T-helper 9 cell (primary cell): ENCODE measurements at places on chromosomes 7 and 10.

GRCh38 chr10:5670662-5671375, 4.4 kb upstream of the ASB13 start:
- no peak for DNase-seq

DNA sequence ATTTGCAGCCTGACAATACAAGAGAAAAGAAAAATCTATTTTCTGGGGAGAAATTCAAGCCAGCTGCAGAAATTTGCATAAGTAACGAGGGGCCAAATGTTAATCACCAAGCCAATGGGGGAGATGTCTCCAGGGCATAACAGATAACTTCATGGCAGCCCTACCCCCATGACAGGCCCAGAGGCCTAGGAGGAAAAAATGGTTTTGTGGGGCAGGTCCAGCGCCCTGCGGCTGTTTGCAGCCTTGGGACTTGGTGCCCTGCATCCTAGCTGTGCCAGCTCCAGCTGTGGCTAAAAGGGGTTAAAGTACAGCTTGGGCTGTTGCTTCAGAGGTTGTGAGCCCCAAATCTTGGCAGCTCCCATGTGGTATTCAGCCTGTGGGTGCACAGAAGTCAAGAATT, 54.3 kb downstream of the VIM start:
- no peak for DNase-seq

GRCh38 chr7:45219801-45220435, 62.3 kb downstream of the RAMP3 start:
- no peak for DNase-seq

DNA sequence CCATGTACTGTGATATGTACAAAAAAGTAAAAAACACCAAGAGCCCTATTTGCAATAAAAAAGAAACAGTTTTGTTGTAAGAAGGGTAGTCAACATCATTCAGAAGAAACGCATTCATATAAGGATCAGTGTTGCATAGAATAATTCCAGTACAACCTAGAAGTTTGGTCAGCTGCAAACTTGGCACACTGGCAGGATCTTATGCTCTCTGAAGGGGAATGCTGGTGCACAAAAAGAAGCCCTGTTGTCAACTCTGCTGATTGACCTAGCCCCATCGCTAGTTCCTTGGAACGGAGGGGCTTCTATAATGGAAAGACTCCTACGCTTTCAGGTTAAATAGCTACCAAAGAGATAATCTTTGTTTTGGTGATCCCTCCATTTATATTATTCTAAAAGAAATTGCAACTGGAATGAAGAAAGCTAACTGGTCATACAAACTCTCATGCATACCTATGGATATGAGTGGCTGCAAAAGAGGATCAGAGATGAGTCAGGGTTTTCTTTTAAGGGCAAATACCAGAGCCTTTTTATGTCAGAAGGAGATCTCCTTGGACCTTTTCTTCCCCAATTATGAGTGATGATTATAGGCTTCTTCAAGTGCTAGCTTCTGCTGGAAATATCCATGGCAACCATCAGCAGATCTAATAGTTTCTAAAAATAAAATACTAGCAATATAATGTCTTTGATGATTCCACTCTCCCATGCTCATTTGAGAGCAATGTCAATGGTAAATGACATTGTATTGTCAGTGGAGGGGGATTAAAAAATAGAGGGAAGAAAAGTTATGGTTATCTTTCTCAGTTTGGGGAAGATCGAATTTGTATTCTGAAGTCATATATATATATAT, 312.4 kb upstream of the CACNA2D1 start:
- no peak for DNase-seq

DNA sequence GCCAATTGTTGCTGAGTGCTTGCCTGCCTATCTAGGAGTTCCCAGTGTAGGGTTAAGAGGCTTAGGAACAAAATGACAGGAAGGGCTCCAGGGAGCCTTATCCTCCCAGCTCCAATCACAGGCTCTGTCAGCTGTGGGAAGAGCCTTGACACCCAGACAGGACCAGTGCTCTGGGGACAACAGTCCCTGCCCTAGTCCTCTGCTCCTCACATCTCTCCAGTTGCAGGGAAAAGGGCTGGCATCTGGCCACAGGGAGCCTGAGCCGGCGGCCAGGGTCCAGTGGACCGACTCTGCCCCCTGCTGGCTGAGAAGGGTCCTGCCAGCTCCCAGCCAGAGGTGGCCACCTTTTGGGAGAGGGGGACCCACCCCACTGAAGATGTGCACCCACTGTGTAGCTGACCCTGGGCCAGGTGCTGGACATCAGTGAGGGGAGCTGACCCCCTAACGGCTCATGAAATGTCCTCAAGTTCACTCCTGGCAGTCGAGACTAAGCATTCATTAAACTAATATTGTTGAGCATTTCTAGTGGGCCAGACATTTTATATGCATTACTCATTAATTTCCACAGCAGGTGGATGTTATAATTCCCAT, 17.6 kb downstream of the DNAJB12 start:
- peak; percentile 64 for DNase-seq

DNA sequence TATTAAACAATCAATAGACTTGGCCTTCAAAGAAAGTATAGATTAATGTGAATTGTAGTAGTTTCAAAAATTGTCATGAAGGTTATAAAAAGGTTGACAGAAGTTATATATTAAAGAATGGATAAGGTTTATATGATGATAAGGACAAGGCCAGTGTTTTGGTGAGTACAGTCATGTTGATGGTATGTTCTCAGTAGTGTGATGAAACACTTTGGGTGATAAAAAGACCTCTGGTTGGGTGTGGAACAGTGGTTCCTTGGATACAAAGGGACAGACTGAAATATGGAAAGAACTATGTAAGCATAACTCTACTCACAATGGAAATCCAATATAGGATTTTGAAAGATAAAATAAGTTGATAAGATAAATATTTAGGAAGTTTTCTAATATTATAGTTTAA, 866.3 kb downstream of the ANKRD7 start:
- no peak for DNase-seq

DNA sequence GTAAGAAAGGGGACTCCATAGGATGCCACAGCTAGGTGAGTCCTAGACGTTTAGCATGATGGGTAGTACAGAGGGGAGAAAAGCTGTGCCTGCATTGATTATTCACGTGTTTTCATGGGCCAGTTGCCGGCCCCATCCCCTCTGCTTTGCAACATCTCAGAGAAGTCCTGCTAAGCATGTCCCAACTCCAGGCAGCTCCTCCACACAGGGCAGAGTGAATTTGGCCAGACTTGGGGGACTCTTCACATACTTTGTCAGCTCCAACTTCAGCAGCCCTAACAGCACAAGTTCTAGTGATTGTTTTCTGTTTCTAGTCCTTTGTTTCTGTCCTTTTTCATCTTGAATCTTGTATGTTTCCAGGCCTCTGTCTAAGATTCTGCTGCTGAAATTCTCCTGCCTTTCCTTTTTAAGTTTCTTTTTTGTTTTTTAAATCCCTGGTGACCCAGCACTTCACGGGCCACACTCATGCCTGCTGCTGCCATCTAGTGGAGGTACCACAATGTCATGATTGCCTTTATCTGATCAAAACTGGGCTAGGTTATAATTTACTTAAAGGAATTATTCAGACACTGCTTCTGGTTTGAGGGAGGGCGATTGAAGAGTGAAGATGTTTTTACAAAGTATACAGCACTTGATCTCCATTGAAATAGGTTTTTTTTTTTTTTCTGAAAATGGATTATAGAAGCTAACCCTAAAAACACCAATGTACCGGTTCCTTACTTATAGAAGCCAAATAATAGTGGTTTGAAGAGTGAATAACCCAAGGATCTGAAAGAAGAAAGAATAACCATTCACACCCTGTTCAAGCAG, 276.9 kb downstream of the CSTF2T start:
- peak; percentile 1 for DNase-seq

GRCh38 chr10:78616125-78616695, 452.6 kb upstream of the ZMIZ1 start:
- no peak for DNase-seq

- DNase-seq: no peak
Measured at GRCh38 chr10:130363899-130364445, 227.8 kb downstream of the GLRX3 start.

GRCh38 chr7:22125436-22125835, 179.7 kb upstream of the CDCA7L start:
- DNase-seq: no peak

- no peak for DNase-seq
Measured at GRCh38 chr7:124429923-124430322, 335.7 kb downstream of the GPR37 start.

- no peak for DNase-seq
Measured at GRCh38 chr7:103866919-103867318, 122.5 kb downstream of the RELN start.

DNA sequence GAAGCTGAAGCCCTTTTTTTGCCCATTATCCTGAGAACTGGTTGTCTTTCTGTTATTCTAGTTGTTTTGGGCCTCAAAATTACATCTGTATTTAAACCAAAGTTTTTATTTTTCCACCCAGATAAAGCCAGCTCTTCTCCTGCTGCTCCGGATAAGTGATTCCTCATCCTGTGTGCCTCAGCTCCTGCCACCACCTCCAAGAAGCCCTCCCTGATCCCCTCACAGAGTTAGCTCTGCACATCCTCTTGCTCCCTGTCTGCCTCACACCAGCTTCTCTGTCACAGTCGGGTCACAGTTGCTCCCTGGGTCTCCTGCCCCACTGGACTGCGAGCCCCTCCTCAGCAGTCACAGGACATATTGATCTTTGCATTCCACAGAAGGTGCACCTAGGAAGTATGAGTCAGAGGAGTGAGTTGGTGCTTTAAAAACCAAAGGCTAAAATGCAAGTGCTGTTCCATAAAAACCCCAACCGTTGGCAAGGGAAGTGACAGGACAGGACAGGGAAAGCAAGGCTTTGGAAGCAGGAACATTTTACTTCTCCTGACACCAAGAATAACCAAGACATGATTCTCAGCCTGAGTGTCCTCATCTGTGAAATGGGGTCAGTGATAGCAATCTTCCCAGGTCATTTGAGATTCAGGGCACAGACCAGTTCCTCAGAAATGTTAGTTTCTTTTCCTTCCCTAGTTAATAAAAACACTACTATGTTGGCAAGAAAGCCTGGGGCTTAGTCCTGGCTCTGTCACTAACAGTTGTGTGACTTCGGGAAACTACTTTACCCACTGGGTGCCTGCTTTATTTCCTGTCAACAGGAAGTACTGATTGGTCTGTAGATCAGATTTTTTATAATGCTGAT, 36.5 kb upstream of the EEPD1 start:
- no peak for DNase-seq

GRCh38 chr10:13095929-13096328, 4.0 kb upstream of the OPTN start:
- DNase-seq: no peak

GRCh38 chr10:10642189-10642588, 375.5 kb upstream of the CELF2 start:
- no peak for DNase-seq

GRCh38 chr10:70613941-70614340, 11.4 kb upstream of the PRF1 start:
- no peak for DNase-seq
